ENCODE measurements at places on chromosomes 6 and 20.

DNA sequence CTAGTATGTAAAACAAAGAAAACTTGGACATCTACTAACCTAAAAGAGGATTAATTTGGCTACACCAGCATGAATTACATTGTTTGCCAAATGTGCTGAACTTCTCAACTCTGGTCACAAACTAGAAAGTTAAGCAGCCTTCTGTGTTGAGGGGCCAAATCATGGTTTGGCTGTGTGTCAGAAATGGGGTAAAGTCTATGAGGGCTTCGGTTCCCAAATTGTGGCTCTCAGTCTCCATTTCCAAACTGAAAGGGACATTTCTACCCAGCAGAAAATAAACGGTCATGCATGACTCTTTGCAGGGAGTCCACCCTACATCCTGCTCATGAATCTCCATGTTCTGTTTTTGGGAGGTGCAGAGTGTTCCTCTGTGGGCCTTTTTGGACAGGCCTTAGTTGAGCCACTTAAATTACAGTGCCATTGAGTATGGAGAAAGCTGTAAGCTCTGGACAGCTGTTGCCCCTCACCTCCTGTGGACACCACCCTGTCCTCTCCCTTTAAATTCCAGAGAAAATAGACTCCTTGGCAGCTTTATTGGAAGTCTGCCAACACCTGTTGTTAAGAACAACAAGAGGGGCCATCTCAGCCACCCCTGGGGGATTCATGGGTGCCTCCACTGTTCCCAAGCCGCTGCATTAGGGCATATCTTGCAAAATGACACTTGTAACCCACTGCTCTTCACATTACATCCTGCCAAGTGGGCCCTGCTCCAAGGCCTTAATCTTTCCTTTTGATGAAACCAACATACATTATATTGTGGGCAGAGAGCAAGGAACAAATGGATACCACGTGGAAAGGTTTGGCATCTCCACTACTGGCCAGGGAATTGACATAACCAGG lies 27.5 kb upstream of the SNRPC start:
- DNase-seq, result peak; percentile 11

DNA sequence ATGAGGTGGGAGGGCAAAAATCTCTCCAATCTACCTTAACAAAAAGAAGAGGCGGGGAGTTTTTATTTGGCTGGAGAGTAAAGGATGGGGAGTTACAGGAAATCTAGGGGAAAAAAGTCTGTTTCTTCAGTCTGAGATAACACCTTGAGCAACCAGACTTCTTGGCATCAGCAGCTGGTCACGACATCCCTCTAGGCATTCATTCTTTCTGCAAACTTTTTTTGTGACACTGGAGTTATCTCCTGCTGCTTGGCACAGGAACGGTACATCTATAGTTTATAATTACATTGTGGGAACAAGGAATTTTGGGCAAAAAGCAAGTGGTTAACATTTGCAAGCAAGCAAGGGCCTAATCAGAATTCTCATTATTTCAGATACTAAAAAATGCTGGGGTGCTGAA lies 50.6 kb upstream of the IFNGR1 start:
- DNase-seq, result no peak

GRCh38 chr6:131068165-131068564 lies 5.1 kb upstream of the EPB41L2 start:
- DNase-seq, result no peak

DNA sequence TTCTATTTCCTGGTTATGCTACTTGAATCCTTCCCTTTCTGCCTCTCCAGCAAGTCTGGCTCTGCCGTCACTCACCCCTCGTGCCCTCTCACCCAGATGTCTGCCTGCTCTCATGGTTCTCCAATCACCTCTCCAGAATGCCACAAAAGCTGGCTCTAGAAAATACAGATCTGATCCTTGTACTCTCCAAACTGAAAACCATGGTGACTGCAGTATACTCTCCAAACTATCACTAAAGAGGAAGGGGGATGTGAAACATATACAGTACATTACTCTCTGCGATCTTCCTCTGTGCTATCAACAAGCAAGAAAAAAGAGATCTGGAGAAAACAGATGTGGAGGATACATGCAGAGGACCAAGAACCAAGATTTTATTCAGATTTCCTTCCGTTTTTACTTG lies 91.1 kb downstream of the ATXN1 start:
- DNase-seq, result no peak

DNA sequence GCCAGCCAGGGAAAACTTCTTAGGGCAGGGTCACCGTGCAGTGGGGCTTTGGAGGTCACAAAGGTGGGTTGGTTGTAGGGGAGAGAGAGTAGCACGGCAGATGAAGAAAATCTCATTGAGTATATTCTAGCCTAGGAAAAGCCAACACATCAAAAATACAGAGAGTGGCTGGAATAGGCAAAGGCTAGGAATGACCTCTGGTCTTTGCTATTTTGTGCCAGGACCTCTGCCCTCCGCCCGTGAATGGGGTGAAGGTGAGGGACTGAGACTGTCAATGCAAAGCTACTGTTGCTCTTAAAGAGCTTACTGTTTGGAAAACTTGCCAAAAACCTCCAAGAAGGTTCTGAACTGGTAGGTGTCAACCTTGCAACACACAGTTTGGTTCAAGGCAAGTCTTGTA lies 346.7 kb downstream of the CDH26 start:
- no peak for DNase-seq

DNA sequence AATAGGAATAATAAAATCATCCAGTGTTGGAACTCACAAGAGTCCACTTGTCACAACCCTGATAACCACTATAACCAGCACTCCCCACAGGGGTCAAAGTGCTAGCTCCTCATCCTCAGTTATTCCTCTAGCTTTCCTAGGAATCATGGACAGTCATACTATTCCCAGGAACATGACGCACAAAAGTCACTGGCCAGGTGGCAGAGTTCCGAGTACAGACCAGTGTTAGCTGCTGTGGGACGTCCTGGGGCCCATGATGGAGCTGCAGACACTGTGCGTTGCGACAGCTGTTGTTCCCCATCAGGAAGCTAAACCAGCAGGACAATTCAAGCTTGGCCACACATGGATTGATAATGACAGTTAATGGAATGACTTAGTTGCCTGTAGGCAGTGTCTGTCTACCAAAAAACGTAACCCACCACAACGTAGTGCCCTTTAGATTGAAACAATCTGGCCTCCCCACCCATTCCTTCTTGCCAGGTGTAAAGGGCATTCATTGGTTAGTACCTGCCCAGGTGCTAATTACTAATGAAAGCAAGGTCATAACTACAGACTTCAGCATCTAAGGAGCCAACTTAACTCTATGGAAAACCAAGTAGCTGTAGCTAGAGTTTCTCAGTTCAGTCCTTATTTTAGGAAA lies 17.4 kb downstream of the EZR start:
- peak; percentile 44 for DNase-seq

DNA sequence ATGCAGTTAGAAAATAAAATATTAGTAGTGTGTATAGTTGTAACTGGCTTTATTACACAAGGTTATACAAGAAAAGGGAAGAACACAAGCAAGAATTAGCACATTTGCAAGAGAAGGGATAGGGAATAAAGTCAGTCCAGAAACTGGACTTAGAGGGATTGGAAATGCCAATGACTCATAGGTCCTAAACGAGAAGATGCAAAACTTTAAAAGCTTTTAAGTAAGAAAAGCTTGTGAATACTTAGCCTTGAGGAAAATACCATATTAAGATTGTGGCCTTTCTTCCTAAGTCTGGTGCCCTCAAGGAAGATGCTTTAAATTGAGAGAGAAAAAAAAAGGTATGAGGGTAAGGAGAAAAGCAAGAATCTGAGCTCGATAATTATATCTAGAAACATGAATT lies 102.3 kb upstream of the MCHR2 start:
- DNase-seq, result no peak

DNA sequence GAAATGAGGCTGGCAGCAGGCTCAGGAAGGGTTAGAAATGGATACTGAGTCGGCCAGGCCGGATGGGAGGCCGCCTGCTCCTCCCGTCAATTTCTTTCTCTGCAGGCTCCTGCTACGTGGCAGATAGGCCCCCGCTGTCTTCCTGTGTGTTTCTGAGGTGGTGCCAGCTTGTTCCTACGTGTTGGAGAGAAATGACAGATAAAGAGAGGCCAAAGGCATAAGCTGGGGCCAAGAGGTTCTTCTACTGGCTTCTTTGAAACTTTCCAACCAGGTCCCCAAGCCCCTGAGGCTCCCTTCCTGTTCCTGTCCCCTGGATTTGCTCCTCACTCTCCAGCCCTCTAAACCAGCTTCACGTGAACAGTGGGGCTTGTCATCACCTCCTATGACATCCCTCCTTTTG lies 76.8 kb downstream of the TCP11 start:
- DNase-seq, result no peak

- peak; percentile 55 for DNase-seq
Measured at GRCh38 chr20:45372646-45373352, 5.3 kb downstream of the TP53TG5 start.

GRCh38 chr6:111471958-111472357 lies 11.1 kb downstream of the REV3L start:
- no peak for DNase-seq

GRCh38 chr20:48538058-48538825 lies 289.6 kb downstream of the PREX1 start:
- DNase-seq, result no peak

DNA sequence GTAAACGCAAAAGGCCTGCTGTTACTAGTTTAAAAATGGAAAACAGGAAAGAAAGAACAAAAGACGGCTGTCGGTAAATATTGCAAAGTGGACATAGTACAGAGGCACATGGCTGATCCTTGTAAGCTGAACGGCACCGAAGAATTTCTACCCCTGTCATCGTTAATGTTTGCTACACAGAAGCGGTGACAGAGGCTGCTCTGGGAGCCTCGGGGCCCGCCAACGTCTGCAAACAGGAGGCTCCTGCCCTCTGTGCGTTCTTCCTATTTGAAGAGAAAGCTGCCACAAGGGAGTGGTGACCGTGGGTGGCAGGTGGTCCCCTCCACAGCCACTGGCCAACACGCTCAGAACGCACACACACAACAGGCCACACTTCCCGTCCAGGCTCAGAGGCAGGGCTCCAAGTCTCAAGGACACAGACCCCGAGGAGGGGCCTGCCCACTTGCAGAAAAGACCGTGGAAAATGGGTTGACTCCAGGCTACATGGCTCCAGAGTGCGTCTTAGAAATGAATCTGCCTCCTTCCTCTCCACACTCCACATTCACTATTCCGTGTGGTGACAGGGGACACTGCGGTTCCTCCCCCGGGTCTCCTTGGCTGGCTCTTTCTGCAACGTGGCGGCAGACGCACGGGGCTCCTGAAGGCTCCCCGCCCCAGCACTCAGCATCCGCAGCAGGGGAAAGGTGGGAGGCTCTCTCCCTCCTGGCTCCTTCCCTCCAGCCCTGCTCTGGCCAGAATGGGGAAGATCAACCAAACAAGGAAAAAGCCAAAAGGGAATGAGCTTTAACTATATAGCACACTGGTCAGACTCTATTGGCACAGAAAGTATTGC lies 64.5 kb downstream of the GMPR start:
- no peak for DNase-seq

DNA sequence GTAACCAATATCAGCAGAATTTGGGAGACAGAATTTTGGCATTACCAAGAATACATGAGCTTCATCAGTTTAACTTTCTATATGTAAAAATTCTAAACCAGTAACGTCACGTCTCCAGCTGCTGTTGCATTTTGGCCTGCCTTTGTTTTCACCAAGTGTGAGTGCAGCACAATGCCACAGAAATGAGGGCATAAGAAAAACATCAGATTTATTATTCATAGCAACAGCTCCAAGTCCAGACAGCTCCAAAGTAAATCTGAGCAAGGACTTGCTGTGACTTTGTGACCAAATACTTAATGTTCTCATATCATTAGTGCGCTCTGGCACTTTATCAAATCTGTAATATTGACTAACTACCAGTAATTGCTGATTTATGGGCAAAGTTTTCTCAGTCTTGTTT lies 11.0 kb upstream of the FBXL4 start:
- DNase-seq, result no peak

GRCh38 chr20:49338061-49338460 lies 60.2 kb upstream of the ZNFX1 start:
- DNase-seq, result no peak

DNA sequence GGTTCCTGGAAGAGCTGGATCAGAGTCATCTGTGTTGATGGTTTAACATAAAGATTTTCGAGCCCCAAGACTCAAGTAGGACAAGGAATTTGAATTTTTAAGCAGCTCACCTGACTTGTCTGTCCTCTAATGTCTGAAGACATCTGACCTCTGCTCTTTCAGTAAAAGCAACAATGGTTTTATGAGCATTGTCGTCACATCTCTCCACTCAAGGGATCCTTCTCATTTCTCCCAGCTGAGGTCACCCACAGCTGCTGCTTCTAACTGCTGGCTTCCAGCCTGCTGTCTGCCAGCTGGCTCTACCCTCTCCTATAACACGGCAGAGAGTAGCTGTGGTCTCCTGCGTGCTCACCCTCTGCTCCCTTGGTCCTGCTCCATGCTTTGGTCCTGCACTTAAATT lies 24.7 kb upstream of the HDAC2 start:
- peak; percentile 55 for DNase-seq

DNA sequence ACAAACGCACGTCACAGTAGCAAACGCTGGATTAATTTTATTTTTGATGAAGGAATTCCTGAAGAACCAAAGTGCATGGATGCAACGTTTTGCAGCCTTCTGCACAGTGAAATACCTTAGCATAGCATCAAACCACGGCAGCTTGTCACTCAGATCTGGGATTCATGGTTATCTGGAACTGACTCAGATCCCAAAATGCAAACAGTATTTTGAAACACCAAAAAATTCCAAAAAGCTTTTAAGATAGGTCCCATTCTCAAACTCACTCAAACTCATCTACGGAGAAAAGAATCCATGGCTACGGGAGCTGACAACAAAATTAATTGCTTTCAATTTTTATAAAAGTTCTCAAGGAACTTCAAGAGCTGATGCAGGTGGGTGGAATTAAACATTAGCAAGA lies 116.2 kb upstream of the SALL4 start:
- no peak for DNase-seq

GRCh38 chr6:79874531-79875134 lies 72.7 kb downstream of the ELOVL4 start:
- DNase-seq, result no peak
